ENCODE measurements at places on chromosomes 16 and 17. TPM values are rescaled to one million over a fixed set of nuclear protein-coding genes. Genes with fewer than 3 reads are reported as not detected.

- no peak for DNase-seq
Measured at GRCh38 chr16:80164966-80165550, 375.7 kb upstream of the DYNLRB2 start.

DNA sequence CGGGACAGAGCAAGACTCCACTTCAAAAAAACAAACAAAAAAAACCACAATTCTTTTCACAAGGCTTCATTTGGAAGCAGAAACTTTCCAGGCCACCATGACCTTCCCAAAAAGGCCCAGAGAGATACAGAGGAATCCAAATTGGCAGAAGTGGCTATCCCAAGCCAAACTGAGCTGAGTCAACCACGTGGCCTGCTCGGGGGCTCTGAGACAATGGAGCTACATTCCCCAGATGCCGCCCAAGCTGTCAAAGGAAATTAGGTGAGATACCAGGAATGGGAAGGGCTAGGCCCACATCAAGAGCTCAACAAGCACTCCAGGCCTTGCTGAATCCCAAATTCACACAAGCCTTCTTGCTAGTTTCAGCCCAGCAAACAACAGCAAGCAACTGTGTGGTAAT is 5.7 kb upstream of the EXOSC6 start:
- DNase-seq: no peak

DNA sequence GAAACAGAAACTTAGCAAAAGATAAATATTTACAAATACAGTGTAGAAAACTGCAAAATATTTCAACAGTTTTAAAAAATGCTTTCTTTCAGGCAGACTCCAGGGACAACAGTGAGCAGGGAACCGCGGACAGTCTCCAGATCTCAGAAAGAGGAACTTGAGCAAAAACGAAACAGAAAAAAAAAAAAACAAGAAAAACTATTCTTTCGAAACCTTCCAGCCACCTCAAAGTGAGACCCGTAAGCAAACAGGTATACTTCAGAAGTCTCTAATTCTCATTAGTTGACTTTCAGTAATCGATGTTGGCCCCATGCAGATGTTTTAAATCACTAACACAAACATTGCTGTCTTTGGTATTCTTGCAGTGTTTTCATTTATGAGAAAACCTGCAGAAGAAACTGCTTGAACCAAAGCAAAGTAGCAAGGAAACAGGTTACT is 15.7 kb upstream of the CCL1 start:
- DNase-seq: no peak

DNA sequence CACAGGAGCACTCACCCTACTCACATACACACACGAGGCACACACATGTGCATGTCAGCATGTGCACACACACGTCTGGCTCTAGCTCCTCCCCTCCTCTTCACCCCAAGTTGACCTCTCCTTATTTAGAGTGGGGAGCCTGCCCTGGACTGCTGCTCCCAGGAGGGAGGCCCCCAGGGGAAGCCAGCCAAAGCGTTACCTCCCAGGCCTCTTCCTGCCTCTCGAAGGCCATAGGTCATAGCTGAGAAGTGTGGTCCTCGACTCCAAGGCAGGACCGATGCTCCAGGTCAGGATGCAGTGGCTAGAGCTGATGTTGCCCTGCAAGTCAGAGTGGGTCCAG is 18.8 kb downstream of the POLR3K start:
- no peak for DNase-seq

The CDRT15 gene
- not detected for polyA plus RNA-seq

GRCh38 chr17:74796866-74797265 is 20.7 kb upstream of the NAT9 start:
- DNase-seq: peak; percentile 5

GRCh38 chr16:68310437-68310773 is 341 bp downstream of the SLC7A6OS start:
- peak; percentile 66 for DNase-seq

- no peak for DNase-seq
Measured at GRCh38 chr16:66272461-66272860, 94.0 kb upstream of the CDH5 start.

- DNase-seq: no peak
Measured at GRCh38 chr17:51044976-51045375, 75.7 kb downstream of the SPAG9 start.

- DNase-seq: no peak
Measured at GRCh38 chr17:77563439-77564102, 394.9 kb upstream of the TNRC6C start.

- DNase-seq: no peak
Measured at GRCh38 chr17:49108318-49108717, 24.3 kb upstream of the B4GALNT2 start.

- no peak for DNase-seq
Measured at GRCh38 chr16:71930013-71930563, 34.8 kb downstream of the IST1 start.

DNA sequence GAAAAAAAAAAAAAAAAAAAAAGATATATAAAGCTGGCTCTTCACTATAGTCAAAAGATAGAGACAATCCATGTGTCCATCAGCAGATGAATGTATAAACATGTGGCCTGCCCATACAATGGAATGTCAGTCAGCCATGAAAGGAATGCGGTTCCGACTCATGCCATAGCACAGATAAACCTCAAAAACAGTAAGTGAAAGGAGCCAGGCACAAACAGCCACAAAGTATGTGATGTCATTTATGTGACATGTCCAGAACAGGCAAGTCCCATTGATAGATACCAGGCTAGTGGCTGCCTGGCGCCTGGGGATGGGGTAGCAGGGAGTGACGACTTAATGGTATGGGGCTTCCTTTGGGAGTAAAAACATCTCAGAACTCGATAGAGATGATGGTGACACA is 155.7 kb downstream of the CMIP start:
- no peak for DNase-seq

GRCh38 chr16:4696905-4697847 is 3.8 kb downstream of the NUDT16L1 start:
- peak; percentile 23 for DNase-seq

The KRTAP16-1 gene
- polyA plus RNA-seq: not detected

GRCh38 chr16:17224879-17225281 is 245.9 kb downstream of the XYLT1 start:
- DNase-seq: peak; percentile 68

DNA sequence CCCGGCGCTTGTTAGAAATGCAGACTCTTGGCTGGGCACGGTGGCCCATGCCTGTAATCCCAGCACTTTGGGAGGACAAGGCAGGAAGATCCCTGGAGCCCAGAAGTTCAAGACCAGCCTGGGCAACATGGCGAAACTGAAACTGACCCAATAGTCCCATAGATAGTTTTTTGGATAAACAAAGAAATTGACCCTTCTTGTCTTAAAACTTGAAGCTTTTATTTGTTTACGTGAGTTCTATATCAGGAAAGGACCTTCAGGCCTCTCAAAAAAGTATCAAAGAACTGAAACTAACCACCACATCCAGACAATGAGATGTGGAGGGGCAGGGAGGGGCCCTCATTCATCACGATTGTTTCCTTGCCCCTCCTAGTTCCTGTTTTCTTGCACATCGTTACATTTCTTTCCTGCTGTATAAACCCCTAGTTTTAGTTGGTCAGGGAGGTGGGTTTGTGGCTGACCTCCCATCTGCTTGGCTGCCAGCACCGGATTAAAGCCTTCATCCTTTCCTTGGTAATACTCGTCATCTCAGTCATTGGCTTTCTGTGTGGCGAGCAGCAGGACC is 29.9 kb upstream of the PRM1 start:
- DNase-seq: no peak

The ZNF778 gene
- 1.6 TPM for polyA plus RNA-seq

DNA sequence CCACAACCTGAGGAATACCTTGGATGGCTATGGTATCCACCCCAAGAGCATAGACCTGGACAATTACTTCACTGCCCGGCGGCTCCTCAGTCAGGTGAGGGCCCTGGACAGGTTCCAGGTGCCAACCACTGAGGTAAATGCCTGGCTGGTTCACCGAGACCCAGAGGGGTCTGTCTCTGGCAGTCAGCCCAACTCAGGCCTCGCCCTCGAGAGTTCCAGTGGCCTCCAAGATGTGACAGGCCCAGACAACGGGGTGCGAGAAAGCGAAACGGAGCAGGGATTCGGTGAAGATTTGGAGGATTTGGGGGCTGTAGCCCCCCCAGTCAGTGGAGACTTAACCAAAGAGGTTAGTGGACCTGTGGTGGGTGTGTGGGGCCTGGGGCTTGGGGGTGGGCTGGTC is 3.1 kb downstream of the NFE2L1 start:
- DNase-seq: no peak

DNA sequence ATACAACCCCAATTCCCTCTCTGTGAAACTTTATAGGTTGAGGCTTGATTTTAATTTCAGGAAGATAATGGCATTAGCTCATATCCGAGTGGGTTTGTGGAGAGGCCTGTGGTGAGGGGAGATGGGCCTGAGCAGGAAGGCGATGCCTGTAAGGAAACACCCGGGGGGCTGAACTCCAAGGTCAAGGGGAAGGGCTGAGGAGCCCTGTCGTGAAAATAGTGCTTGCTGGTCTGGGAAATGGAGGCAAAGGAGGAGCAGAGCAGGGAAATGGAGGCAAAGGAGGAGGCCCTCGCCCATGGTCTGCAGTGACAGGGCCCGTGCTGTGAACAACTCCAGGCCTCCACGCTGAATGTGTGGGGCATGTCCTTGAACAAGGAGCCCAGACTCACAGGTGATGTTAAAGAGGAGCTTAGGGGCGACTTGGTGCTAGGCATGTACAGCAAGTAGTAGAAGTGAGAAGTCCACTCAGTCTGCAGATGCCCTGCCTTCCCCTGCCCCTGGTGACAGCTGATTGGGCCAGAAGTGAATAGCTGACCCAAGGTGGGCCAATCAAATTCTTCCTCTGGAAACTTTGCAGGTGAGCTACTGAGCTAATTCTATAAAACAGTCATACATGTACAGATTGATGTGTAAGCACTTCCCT is 38.1 kb downstream of the MRPS23 start:
- DNase-seq: no peak

The MLST8 gene
- polyA plus RNA-seq: 33.3 TPM

DNA sequence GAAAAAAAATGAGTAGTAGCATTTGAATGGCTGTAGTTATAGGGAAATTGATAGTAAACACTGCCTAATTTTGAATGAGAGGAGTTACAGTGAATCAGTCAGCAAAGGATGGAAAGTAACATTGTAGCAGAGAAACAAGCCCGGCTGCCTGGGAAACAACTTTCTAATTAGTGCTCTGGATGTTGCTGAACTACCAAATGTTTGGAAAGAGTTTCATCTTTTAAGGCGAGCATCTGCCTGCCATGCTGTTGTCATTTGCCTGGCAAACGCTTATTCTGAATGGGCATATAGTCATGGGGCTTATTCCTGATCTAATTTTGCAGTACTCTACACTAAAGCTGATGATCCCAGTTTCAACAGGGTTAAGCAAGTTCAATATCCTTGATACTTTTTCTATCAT is 138.6 kb downstream of the CDH11 start:
- DNase-seq: no peak

GRCh38 chr16:15798671-15799070 is 58.2 kb downstream of the MYH11 start:
- DNase-seq: no peak

- DNase-seq: no peak
Measured at GRCh38 chr17:73769479-73769878, 125.2 kb upstream of the SDK2 start.

- no peak for DNase-seq
Measured at GRCh38 chr16:27600381-27600780, 50.4 kb downstream of the KATNIP start.

- no peak for DNase-seq
Measured at GRCh38 chr16:14350081-14350480, 279.0 kb downstream of the MRTFB start.

DNA sequence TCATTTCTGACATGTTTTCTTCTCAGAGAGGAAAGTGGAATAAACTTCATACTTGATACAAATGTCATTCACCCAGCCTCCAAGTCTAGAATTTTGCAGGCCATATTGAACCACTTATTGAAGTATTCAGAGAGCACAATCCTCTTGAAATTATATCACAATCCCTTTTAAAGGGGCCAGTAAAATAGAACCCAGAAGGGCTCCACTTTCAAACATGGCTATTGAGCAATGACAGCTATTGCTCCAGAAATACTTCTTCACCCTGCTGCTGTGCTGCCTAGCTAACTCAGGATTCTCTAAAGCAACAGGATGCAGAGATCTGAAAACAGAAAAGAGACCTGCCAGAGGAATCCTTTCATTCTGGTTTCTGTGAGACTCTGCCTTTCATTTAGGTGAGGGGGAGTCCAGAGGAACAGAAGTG is 275.0 kb upstream of the CDH5 start:
- no peak for DNase-seq

GRCh38 chr17:74249590-74250270 is 24.3 kb upstream of the DNAI2 start:
- no peak for DNase-seq

The ZFHX3 gene
- polyA plus RNA-seq: 4.3 TPM

The OR4D1 gene
- polyA plus RNA-seq: not detected

DNA sequence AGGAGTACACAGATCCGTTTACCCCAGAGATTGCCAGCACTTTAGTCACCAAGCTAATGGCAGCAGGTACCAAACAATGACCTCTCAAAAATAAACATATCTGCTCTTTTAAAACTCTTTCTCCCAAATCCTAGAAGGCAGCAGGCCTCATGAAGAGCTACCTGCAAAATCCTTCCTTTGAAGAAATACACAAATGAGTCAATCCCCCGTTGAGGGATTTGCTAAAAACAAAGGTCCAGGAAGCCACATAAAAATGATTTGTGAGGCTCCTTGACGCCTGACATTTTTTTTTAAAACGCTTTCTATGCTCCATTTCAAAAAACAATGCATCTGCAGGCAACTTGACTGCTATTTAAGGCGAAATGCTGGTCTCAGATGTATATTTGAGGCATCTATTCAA is 58.2 kb downstream of the NACA2 start:
- no peak for DNase-seq

The PPP1R1B gene
- polyA plus RNA-seq: 4.4 TPM

The RAI1 gene
- polyA plus RNA-seq: 18.8 TPM

GRCh38 chr17:7423679-7424078 is 1.7 kb upstream of the SPEM2 start:
- DNase-seq: no peak

DNA sequence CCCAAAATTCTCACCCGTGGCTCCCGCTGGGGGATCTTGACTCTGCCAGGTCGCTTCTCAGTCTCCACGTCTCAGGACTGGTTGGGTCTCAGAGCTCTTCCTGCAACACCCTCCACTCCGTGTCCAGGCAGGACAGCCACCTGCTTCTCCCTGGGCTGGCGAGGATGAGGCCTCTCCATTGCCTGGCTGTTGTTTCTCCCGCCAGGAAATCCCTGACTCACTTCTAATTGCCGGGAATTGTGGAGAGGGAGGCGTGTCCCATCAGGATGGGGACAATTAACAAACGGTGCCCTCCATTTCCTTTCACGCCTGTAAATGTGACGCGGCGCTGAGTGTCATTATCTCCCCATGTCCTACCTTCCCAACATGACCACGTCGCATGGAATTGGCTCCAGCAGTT is 204.5 kb downstream of the RBFOX3 start:
- DNase-seq: no peak

The CES4A gene
- polyA plus RNA-seq: 10.3 TPM

- DNase-seq: peak; percentile 60
Measured at GRCh38 chr16:19523184-19523558, 571 bp upstream of the CCP110 start.

The TSPAN10 gene
- 0.27 TPM for polyA plus RNA-seq
